ENCODE measurements at places on chromosomes 11 and 22.
A peak's percentile ranks its signal among the peaks of the same experiment; 100 is the strongest.

- no peak for DNase-seq
Measured at GRCh38 chr11:9775398-9775779, 111.5 kb downstream of the SWAP70 start.

GRCh38 chr11:73465023-73465675 is 89.0 kb downstream of the RELT start:
- DNase-seq = no peak

GRCh38 chr11:65204646-65205601 is 23.2 kb downstream of the CAPN1 start:
- DNase-seq = peak; percentile 39

GRCh38 chr11:7906481-7906880 is 24.6 kb downstream of the OR10A6 start:
- no peak for DNase-seq

GRCh38 chr22:46088541-46089311 is 61.6 kb upstream of the PPARA start:
- no peak for DNase-seq

GRCh38 chr11:134244593-134244992 is 8.6 kb downstream of the THYN1 start:
- DNase-seq = no peak

- DNase-seq = peak; percentile 24
Measured at GRCh38 chr11:59755701-59756557, 753 bp downstream of the STX3 start.

GRCh38 chr11:94550513-94550912 is 6.8 kb downstream of the FUT4 start:
- no peak for DNase-seq

DNA sequence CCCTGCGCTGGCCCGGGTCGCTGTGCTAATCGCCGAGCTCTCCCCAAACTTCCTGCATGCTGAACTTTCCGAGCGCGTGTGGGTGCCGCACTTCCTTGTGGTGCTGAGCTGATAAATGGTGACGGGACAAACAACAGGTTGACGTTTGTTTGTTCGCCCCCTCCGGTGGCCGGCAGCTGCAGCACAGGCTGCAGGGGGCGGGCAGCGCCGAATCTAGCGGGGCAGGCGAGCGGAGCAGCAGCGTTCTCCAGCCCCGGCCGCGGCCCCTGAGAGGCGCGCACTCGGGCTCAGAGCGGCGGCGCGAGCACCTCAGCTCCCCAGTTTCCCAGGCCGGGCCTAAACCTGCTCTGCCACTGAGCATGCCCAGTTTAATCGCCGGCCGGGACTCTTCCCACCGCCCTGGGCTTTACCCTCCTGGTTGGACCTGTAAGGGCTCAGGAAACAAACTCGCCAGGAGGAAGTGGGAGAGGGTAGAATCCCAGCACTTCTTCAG is at the start of gene PDGFD:
Gene PDGFD, minus strand, starts transcription at position 120 of the 493 bp plus-strand sequence.
- peak; percentile 73 for DNase-seq

GRCh38 chr22:35230839-35231584 is 26.3 kb upstream of the HMGXB4 start:
- DNase-seq = peak; percentile 72

DNA sequence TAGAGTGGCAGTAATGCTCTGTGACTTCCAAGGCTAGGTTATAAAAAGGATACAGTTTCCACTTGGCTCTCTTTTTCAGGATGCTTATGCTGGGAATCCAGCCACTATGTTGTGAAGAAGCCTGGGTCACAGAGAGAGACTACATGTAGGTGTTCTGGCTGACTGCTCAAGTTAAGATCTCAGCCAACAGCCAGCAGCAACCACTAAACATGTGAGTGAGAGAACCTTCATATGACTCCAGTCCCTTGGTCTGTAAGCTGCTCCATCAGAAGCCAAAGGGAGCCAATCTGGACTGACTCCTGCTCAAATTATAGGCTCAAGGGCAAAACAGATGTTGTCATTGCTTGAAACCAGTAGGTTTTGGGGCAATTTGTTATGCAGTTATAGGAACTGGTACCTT is 162.7 kb downstream of the MAML2 start:
- no peak for DNase-seq

- peak; percentile 17 for DNase-seq
Measured at GRCh38 chr11:66159324-66159984, 89.4 kb downstream of the PACS1 start.

GRCh38 chr11:111697933-111698371 is 68.2 kb downstream of the PPP2R1B start:
- DNase-seq = no peak

GRCh38 chr11:69101115-69101791 is 52.5 kb downstream of the TPCN2 start:
- DNase-seq = peak; percentile 38

DNA sequence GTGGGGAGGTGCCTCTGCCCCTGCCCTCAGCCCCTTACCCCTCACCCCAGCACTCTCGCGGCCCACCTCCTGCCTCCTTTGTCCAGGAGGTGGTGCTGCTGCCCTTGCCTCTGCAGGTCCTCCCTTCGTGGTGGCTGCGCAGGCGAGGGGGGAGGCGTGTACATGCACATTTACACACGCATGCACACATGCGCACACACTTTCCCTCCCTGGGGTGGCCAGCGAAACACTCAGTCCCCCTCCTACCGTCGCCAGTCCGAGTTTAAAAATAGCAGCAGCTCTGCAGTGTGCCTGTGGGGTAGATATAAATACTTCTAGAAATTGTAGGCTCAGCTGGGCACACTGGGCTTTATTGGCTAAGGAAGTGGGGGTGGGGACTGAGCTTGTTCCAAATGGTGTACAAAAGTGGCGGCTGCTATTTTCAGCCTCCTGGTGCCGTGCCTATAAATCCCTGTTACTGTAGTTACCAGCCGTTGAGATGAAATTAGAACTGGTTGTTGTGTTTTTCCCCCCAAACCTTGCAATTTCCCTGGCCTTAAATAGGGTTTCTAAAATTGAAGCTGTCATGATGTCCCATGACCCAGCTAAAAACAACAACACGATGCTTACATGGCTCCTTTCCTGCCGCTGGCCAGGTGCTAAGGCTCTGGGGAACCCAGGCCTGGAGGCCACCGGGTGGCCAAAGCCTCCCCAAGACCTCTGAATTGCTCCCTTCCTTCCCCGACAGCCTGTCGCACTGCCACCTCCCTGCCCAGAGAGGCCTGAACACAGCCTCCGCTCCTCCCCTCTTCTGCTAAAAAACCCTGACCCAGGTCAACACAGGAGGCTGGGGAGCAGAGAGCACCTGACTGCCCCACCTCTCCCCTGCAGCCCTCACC is 12.4 kb downstream of the PICK1 start:
- no peak for DNase-seq

DNA sequence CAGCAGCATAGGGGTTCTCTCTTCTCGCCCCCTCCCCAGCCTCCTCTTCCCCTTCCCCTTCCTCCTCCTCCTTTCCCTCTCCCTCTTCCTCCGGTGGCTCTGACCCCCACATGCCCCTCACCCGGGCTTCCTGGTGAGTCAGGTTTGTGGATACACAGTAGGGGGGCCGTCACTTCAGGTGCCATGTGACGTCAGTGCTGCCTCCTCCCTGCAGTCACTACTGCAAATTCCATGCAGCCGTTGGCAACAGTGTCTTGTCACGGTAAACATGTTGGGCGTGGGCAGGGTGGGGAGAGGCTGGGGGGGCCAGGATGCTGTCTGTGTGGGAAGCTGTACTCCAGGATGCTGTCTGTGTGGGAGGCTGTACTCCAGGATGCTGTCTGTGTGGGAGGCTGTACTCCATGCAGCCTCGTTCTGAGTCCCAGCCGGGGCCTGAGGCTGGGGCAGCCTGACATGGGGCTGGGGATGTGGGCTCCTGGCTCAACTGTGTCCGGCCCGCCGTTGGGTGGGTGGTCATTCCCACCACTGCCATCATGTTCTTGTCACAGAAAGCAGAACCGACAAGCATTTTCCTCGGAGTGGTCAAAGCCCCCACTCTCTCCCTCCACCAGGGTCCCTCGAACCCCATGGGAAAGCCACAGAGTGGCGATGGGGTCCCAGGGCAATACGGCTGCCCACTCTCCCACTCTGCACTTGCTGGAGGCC is 2.4 kb upstream of the MUC2 start:
- DNase-seq = peak; percentile 41

GRCh38 chr22:42697542-42698013 is 23.1 kb downstream of the A4GALT start:
- DNase-seq = no peak

DNA sequence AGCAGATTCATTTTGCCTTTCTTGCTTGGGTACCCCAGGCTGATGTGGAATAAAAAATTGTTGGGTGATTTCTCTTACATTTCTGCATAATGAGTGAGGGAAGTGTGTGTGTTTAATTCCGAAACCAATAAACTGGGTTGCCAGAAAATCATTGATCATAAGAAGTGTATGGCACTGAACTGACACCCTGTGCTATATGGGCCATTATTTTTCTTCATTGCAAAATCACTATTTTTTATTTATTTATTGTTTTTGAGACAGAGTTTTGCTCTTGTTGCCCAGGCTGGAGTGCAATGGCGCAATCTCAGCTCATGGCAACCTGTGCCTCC is 14.6 kb upstream of the HIKESHI start:
- no peak for DNase-seq

- DNase-seq = peak; percentile 89
Measured at GRCh38 chr11:116499396-116500003, 273.3 kb downstream of the BUD13 start.

GRCh38 chr11:37450613-37451012 is 852.6 kb upstream of the RAG2 start:
- DNase-seq = no peak

DNA sequence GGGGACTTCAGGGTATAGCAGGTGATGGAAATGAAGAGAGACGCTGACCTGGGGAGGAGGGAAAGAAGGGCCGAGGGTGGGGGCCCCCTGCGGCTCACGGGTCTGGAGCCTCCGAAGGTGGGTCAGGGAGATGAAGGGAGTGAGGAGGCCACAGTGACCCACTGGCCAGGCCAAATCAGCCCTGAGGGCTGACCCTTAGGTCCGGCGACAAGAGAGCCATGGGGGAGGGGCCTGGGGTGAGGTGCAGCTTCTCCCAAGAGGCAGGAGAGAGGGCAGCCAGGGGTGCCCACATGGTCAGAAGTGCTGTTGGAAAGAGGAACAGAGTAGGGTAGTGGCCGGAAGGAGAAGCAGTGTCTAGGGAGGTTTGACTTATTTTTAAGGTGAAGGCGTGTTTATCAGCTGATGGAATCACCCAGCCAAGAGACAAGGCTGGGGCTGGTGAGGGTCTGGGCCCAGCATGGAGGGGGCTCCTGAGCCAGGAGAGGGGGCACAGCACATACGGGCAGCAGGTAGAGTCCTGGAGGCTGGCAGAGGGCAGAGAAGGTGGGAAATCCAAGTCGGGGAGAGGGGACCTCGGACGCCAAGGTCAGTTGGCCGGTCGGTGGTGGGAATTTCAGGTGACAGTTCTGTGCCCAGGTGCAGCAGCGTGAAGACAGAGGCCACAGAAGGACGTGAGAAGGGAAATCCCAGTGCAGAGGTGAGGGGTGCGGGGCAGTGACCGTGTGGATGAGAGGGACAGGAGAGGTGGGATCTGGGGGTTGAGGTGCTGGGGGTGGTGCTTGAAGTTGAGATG is 49.0 kb downstream of the LINC01488 start:
- no peak for DNase-seq

GRCh38 chr11:14079011-14079410 is 116.5 kb downstream of the SPON1 start:
- no peak for DNase-seq
